Activated naive CD4-positive, alpha-beta T cell (primary cell): ENCODE measurements at places on chromosomes 7 and 10.

DNA sequence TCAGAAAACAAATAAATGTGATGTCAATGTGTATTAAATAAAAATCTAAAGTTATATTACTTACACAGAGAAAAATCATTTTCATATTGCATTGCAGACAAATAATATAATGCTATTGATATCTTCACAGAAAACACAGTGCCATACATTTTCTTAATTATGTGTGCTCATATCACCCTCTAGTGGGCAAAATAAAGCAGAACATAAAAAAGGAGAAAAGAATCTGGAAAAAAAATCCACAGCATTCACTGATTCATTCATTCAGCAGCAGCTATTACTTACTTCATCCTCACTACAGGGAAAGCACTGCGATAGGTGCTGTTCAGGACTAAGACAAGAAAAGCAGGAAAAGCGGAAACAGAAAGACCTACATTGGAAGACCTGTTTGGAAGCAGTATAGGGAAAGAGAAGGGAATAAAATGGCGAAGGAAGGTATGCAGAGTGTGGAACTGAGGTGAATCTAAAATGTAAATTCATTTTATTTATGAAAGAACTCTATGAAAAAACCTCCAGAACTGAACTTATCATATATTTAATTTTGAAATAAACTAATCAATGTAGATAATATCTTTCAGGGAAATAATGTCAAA is 73.2 kb downstream of the POT1 start:
- no peak for DNase-seq

DNA sequence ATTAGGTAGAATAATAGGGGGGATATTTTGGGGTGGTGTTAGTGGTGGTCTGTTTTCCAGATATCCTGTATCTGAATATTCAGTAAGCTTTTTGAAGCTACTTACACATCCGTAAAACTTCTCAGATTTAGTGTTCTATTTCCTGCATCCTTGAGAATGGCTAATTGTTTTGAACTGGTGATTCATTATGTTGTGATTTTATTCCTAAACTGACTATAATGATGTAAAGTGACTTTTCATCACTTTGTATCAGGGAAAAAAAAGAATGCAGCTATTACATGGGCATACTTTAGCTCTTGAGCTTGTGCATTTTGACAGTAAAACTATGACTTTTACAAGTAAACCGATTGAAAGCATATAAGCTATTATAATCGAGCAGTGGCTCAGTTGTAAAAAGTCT is 18.2 kb downstream of the WAC start:
- no peak for DNase-seq

DNA sequence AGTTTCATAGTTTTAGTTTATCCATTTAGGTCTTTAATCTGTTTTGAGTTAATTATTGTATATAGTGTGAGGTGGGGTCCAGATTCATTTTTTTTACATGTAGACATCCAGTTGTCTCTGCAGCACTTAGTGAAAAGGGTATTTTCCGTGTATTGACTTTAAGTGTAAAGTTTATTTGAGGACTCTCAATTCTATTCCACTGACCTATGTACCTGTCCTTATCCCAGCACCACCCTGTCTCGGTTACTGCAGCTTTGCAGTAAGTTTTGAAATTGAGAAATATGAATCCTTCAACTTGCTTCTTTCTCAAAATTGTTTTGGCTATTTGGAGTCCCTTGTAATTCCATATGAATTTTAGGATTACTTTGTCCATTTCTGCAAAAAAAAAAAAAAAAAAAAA is 29.8 kb downstream of the FHIP2A start:
- no peak for DNase-seq

DNA sequence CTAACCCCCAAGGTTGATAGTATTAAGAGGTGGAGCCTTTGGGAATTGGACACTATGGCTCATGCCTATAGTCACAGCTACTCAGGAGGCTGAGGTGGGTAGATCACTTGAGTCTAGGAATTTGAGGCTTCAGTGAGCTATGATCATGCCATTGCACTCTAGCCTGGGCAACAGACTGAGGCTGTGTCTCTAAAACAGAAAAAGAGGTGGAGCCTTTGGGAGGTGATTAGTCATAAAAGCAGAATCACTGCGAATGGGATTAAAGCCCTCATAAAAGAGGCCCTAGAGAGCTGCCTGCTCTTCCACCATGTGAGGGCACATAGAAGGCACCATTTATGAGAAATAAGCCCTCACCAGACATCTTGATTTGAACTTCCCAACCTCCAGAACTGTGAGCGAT is 81.9 kb downstream of the SKAP2 start:
- no peak for DNase-seq

DNA sequence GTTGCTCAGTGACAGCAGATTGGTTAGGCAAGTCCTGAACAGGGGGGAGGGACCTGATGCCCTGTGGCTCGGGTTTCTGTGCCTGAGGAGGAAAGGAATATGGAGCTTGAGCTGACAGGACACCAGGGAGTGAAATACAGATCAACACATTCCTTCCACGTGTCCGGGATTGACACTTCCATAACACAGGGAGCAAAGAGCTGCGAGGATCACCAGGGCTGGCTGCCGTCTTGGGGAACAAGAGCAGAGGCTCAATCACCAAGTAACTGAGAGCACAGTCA is 36.7 kb upstream of the EFCAB10 start:
- no peak for DNase-seq

DNA sequence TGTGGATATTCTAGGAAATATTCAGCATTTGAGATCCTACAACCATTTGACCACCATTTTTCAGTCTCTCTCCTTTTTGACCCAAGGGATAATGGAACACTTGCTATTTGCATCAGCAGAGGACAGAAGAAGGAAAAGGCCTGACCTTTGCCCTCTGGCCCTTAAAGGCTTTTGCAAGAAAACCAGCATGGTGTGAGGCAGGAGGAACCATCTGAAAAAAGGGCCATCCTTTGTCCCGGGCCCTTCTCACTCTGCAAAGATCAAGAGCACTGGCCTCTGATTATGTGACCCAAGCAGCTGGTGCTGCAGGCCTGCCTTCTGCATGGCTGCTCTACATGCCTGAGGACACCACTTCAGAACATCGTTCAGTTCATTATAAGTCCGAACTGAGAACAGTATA is 133.3 kb upstream of the STK17A start:
- no peak for DNase-seq

- DNase-seq = no peak
These were observed 115.6 kb downstream of the TWIST1 start for GRCh38 chr7:19001854-19002253.

DNA sequence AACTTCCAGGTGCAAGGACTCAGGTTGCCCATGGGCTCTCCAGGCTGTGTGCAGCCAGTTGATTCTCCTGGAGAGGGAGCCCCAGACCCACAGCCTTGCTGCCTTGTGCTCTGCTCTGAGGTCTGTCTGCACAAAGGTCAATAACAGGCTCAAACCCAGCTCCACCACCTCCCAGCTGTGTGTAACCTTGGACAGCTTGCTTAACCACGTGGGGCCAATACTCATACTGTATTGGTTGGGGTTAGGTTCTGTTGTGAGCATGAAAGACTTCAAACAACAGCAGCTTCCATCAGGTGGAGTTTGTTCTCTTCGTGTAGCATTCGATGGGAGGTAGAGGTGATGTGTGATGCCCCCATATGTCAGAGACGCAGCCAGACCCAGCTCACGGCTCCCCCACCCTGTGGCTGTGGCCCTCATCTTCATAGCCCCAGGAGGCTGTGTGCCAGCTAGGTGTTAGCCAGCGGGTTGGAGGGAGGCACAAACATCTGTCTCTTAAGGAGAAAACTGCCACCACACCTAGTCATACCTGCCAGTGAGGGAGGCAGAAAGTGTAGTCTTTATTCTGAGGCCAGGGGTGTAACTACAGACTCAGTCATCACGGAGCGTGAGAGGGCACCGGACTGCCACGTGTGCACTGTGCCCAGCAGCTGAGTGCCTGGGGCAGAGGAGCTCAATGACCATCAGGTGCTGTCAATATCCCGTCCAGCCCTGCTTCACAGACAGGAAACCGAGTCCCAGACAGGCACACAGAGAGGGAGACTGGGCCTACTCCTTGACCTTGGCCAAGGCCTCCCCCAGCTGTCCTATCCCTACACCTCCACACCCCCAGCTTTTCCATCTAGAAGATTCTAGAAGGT is 8.1 kb upstream of the POLD2 start:
- no peak for DNase-seq

- DNase-seq = no peak
These were observed 1107.3 kb upstream of the LRRN3 start for GRCh38 chr7:109983618-109984017.

DNA sequence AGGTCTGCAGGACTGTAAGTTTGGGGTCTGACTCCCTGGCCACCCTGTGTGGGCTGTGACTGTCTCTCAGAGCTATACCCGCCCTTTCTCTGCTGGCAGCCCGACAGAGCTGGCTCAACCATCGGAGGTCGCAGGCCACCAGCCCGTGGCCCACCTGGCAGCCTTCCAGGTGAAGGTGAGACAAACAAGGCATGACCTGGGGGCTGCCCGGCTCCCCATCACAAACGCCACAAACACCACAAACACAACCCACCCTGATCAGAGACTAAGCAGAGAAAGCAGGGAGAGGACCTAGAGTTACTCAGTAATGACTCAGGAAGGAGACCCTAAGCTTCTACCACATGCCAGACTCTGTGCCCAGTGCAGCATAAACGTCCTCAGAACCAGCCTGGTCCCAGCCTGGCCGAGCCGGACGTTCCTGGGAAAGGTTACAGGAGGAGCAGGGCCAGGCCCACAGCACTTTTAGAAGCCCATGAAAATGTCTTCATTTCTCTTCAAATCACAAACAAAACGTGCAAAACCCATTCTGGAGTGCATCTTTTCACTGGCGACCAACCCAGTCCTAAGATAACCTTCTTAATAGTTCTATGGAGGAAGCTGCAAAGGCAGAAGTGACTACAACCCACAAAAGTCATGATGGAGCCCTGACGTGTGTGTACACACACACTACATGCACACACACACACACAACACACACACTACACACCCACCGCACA is 66.8 kb downstream of the MKI67 start:
- DNase-seq = no peak

GRCh38 chr10:74151879-74152722 is 1.1 kb downstream of the ADK start:
- DNase-seq = no peak

- no peak for DNase-seq
These were observed 247.0 kb upstream of the MKI67 start for GRCh38 chr10:128373071-128373749.

- DNase-seq = no peak
These were observed 9.3 kb downstream of the RBM33 start for GRCh38 chr7:155653803-155654202.

DNA sequence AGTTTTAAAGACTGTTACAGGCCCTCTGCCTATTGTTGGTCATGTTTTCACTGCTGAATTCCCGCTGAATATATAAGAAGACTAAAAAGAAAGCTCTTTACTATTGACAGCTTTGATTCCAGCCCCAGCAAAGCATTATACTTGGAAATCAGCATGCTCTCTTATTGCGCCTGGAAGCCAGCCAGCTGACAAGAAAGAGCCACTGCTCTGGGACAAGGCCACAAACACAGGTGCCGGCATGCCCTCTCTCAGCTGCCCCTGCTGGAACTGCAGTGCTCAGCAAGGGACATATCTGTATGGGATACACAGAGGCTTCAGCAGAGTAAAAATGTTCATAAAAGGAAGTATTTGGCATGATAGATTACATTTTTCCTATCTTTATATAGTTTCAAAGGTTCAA is 523.9 kb downstream of the ADRA2A start:
- DNase-seq = no peak

- DNase-seq = no peak
These were observed 17.5 kb upstream of the CPVL start for GRCh38 chr7:29163854-29164253.

DNA sequence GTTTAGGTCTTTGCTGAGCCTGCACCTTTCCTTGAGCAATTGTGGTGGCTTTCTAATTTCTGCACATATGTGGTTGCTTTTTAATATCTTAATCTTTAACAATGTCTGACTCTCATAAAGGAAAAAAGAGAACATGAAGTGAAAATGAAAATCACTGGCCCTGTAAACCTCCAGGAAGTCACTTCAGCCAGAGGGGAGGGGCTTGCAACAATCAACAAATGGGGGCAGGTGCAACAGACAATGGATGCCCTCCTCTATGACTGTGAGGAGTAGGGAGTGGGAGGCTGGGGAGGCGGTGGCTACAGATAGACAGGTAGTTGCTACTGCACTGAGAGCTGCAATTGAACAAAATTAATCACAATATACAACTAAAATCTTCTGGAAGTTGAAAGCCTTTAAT is 1377.4 kb downstream of the XPNPEP1 start:
- no peak for DNase-seq

- DNase-seq = no peak
These were observed 3.0 kb upstream of the CALHM3 start for GRCh38 chr10:103481974-103482531.

GRCh38 chr10:83553366-83553765 is 585.9 kb upstream of the GHITM start:
- no peak for DNase-seq

GRCh38 chr7:67644151-67644550 is 647.5 kb downstream of the TYW1 start:
- DNase-seq = no peak
